Stimulated activated CD8-positive, alpha-beta memory T cell treated with anti-CD3 and anti-CD28 coated beads, Interleukin-2, amount 100 ng/mL, for 1 hour (primary cell): ENCODE measurements at places on chromosomes 7 and 10.

- DNase-seq = no peak
Measured at GRCh38 chr10:3992382-3993178, 207.6 kb upstream of the KLF6 start.

DNA sequence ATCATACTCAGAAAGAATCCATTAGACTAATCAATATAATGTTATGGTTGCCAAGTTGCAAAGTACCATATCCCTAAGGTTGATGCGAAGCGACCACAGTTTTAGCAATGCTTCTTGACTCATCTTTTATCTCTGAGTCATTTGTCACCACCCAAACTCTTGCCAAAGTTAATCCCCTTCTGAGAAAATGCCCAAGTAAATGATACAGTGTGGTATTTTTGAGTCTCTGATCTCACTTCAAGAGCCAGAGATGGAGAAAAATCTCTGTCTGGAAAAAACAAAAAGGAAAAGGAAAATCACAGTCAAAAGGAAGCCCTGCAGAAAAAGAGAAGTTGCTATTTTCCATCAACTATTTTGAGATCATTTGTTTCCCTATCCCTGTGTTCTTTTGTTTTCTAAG, 26.7 kb upstream of the OTUD1 start:
- no peak for DNase-seq

DNA sequence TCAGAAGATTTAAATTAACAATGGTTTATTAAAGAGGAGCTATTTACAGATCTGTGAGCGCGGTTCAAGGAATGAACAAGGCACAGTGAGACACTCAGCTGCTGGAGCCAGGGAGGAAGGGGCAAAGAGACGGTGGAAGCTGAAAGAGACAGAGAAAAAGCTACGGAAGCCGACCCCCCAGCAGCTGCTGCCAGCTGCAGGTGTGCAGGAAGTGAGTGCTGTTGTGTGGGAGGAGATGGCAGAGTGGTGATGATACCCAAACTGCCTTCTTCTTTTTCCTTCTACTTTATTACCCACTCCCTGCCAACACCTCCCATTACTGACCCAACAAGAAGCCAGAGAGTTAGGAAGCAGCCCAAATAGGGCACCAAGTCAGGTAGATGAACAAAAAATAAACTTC, 41.9 kb upstream of the MBL2 start:
- no peak for DNase-seq

DNA sequence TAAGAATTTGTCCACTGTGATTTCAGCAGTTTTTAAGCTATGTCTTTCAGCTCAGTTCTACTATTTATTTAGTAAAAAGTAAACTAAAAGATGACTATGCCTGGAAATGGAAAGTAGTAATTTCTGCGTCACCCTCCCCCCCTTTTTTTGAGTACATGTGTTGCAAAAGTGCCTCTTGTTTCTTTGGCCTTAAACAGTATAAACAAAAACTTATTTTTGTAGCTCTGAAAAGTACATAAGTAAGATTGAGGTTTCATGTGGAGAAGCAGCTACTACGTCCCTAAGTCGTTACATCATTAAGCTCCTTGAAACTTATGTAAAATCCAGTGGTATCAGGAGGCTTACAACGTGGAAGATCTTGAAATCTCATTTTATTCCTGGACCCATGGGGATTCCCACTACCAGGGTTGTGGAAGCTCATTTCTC, 46.3 kb upstream of the HBP1 start:
- DNase-seq = no peak

DNA sequence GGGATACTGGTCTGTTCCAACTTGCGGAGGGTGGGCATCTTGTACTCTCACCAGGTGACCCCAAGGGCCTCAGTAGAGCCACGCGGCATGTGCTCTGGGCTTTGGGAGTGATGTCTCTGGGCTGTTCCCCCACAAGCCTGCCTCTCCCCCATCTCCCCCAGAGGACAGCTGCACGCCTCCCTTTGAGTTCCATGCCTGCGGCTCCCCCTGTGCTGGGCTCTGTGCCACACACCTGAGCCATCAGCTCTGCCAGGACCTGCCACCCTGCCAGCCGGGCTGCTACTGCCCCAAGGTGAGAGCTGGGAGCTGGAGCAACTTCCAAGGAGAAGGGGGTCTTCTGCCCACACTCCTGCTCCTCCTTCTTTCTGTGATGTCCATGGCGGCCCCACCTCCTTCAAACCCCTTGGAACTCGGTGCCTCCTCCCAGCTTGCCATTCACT, 15.0 kb upstream of the ZNF862 start:
- DNase-seq = no peak

DNA sequence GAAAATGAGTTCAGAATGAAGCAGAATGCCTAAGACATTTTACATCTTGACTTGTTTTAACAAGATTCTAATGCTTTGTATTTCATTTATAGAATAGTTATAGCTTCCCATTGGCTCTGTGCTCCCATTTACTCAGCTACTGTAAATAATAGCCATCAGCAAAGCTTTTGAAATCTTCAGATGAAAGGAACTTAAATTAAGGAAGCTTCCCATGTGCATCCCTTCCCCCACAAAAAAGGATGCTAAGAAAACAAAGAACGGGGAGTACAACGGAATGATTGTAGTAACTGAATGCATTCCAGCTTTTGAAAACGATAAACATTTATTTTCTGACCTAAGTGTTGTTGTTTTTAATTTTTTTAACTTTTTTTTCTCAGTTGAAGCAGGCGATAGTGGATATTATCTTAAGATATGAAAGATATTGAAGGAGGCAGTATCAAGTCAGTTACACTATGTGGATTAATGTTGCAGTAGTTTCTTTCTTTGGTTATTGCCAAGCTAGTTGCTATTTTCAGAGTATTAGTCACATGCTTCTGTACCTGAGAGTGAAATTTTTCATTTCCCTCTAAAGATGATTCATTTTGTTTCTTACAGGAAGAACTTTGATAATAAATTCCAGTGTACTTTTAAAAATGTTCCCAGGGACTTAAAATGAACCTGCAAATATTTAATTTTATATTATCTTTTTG, 129.2 kb downstream of the KCND2 start:
- no peak for DNase-seq

GRCh38 chr10:72503241-72503640, 122.6 kb downstream of the MICU1 start:
- no peak for DNase-seq

DNA sequence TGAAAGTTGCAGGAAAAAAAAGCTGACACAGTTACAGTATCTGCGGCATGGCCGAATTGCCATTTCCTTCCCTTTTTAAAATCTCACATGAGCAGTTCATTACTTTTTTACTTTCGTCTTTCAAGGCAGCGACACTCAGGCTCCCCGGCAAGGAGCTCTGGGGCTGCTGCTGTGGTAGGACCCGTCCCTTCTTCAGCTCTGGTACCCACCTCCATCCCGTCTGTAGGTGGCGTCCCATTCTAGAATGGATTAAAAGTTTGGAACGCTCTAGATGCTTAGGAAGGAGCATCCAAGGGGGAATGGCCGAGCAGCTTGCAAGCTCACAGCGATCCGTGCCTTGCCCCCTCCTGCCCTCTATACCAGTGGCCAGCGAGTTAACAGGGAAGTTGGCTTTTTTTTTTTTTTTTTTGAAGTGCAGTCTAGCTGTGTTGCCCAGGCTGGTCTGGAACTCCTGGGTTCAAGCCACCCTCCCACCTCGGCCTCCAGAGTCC, 22.8 kb upstream of the TTYH3 start:
- no peak for DNase-seq

GRCh38 chr7:152523916-152524315, 88.1 kb upstream of the KMT2C start:
- DNase-seq = no peak

GRCh38 chr7:47471831-47472230, 110.1 kb downstream of the TNS3 start:
- no peak for DNase-seq

DNA sequence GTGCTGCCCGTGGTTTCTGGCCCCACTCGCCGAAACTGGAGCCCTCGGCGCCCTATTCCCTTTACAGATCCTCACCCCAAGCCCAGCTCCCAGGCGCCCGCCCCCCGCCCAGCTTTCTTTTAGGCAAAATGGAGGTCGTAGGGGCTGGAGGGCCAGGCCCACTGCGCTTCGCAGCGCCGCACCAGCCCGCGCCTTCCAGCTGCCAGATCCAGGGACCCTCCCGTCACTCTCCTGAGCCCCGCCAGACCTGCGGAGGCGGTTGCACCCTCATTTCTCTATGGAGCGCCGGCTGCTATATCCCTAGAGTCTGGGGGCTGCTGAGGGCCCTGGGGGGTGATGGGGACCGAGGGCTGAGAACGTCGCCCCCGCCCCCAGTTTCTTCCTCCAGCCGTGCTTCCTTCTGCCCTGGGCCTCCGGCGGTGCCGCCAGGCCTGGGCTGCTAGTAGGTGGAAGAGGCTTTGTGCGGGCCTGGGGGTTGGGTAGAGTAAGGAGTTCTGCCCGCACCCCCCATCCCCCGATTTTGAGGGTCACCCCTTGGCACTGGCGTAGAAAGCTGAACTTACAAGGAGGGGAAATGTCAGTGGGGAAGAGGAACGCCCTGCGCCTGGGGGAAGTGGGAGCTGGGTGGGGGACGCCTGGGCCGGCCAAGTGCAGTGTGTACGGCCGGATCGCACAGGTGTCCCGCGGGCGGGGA, 1.0 kb downstream of the GNB2 start:
- no peak for DNase-seq

DNA sequence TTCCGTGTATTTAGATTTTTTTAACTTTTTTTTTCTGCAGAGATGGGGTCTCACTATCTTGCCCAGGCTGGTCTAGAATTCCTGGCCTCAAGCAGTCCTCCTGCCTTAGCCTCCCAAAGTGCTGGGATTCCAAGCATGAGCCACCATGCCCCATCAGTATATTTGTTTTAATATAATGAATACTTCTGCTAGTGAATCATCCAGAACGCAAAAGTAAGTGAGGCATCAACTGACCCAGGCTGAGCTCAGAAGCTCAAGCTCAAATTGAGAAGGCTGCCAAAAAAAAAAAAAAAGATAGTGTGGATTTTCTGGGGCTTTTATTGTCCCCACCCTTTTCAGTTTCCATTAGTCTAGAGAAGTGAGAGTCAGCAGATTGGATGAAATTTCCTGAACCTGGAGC, 39.0 kb upstream of the TECTB start:
- no peak for DNase-seq

- no peak for DNase-seq
Measured at GRCh38 chr10:130337696-130338635, 201.8 kb downstream of the GLRX3 start.

DNA sequence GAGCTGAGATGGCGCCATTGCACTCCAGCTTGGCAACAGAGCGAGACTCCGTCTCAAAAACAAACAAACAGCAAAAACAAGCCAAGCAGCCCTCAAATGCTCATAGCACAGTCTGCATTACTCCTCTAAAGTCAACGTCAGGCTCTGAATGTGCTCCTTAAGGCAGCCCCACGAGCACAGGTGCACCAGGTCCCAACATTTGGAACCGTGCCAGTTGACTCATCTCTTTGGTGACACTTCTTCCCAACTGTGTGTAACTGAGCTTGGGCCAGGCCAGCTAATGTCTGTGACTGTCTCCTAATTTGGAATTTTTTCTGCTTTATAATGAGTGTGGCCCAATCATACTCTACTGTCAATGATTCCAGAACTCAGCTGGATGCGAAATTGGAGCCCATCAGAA, 66.3 kb upstream of the EFCAB10 start:
- DNase-seq = no peak

DNA sequence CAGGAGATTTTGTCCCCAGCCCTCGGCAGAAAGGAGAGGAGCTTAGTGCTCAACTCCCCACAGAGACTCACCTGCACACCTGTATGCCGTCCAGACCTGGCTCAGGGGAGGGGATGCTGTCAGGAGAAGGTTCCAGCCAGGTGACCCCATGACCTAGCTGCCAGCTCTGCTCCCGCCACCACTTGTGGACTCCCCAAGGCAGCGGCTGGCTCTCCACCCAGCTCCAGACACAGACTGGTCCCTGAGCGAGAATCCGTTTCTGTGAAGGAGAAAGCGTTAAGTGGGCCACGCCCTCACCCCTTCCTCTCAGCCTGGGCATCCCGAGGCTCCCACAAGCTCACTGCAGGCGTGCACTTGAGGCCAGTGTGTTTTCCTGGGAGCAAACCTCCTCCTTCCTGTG, 76.4 kb downstream of the RGS10 start:
- DNase-seq = no peak
